ENCODE measurements at places on chromosomes 12 and 14.

- DNase-seq, result no peak
Measured at GRCh38 chr12:132460571-132460970, 29.4 kb upstream of the FBRSL1 start.

GRCh38 chr12:97756066-97756666 is 293.6 kb downstream of the RMST start:
- DNase-seq, result no peak

DNA sequence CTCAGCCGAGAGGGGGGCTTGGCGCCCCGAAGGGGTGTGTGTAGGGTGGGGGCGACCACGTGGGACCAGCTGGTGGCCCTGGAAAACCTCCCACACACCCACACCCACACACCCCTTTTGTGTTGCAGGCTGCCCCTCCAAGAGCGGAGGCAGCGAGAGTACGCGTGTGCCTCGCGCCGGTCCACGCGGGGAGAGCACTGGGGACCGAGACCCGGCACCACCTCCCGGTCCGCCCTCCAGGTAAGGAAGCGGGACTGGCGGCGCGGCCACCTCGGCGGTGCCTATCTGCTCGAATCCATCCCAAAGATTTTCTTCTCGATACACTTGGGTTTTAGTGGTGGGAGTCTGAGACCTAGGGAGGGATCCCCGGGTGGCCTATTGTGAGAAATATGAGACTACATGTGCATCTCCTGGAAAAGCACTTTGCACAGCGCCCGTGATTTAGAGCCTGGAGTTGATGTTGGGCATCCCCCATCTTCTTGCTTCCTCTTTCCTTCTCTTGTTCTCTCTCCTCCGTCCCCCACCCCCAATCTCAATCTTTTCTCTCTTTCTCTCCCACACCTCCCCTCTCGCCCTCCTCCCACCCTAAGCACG is 393 bp downstream of the SYT1 start:
- no peak for DNase-seq

- no peak for DNase-seq
Measured at GRCh38 chr12:131603106-131603938, 107.6 kb upstream of the SFSWAP start.

- no peak for DNase-seq
Measured at GRCh38 chr14:89067293-89067972, 243.0 kb downstream of the TTC8 start.

GRCh38 chr12:89267404-89267803 is 84.9 kb downstream of the DUSP6 start:
- DNase-seq, result no peak

DNA sequence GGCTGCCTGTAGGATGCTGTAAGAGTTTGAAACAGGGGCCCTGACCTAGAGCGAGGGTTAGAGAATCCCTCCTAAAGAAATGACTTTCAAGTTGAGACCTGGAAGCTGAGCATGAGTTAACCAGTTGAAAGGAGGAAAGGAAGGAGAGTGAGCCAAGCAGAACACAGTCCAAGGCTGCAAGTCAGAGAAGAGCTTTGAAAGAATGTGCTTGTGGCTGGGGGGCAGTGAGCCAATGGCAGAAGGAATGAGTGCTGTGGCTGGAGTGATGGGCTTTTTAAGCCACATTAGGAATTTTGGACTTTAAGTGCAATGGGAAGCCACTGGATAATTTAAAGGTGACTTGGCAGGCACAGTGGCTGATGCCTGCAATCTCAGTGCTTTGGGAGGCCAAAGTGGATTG is 18.1 kb downstream of the CDKN1B start:
- DNase-seq, result no peak

DNA sequence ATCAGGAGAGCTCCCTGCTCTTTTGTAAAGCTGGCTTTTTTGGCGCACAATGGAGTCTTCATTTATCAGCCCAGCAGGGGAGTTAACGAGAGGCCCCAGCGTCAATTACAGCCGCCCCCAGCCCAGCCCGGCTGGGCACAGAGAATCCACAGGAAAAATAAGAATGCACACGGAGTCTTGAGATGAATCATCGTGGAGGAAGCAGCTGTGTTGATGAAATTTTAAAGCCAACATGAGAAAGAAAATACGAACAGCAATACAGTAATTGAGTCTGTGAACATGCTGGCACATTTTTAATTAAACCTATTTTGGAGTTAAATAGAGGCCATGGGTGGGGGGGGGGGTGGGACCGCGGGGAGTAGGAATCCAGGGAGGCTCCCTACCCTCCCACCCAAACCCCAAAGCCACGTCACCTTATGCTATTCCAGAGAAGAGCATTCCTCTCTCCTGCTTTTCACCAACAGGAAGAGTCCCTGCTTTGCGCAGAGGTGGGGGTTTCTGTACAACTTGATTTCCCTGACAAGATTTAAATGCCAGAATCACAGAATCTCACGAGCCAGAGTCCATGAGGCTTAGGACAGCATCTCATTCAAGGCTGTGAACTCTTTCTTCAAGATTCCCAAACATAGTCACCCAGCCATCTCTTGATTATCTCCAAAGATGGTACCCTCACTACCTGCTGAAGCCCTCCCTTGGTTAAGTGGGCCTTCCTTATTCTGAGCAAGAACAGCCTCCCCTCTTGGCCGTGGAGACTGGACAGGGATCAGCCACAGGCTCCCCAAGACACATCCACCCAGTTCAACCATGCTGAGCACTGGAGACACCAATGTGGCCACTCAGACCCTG is 50.3 kb downstream of the CCNK start:
- no peak for DNase-seq

DNA sequence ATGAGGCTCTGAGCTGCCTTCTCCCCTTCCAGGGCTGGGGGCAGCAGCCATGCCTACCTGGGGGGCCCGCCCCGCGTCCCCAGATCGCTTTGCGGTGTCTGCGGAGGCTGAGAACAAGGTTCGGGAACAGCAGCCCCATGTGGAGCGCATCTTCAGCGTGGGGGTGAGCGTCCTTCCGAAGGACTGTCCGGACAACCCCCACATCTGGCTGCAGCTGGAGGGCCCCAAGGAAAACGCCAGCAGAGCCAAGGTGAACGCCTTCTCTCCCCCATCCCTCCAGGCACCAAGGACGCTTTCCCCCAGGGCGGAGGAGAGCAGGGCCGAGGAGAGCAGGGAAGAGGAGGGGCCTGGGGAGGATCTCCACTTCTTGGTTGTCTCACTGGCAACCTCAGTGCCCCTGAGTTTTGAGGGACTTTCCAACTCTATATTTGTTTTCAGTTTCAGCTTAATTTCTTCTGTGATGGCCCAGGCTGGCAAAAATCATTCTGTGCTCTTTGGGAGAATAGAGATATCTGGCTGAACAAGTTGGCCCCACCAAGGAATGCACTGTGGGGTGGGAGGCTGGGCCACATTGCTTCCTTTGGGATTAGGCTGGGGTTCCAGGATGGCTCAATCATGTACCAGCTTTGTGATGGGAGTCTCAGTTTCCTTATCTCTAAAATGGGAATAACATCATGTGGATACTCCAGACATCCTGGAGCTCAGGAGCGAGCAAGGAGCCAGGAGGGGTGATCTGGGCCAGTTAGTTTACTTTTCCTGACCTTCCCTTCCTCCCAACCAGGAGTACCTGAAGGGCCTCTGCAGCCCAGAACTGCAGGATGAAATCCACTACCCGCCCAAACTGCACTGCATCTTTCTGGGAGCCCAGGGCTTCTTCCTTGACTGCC is 1.2 kb downstream of the KHNYN start:
- DNase-seq, result peak; percentile 58

DNA sequence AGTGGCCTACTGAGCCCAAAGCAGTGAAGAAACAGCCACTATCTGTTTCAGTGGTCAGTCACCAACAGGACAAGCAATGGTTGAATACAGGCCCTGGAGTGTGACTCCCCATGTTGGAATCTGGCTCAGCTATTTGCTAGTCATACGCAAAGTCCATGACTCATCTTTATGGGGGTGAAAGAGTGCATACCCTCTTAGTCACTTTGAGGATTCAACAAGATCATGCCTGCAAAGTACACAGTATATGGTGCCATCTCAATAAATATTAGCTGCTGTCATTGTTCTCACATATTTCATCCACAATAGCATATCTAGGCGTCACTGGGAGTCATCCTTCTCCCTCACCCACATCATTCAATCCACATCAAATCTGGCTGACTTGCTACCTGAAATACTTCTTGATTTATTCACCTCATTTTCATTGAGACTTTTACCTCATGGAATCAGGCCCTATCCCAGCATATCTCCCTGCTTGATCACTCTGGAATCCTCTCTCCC is 26.4 kb upstream of the STAB2 start:
- DNase-seq, result peak; percentile 100

GRCh38 chr12:6573001-6573400 is 4.9 kb upstream of the NOP2 start:
- DNase-seq, result no peak

- no peak for DNase-seq
Measured at GRCh38 chr14:90514566-90514965, 117.7 kb downstream of the CALM1 start.
